8988T (cell line): ENCODE measurements at places on chromosomes 1 and 21.

DNA sequence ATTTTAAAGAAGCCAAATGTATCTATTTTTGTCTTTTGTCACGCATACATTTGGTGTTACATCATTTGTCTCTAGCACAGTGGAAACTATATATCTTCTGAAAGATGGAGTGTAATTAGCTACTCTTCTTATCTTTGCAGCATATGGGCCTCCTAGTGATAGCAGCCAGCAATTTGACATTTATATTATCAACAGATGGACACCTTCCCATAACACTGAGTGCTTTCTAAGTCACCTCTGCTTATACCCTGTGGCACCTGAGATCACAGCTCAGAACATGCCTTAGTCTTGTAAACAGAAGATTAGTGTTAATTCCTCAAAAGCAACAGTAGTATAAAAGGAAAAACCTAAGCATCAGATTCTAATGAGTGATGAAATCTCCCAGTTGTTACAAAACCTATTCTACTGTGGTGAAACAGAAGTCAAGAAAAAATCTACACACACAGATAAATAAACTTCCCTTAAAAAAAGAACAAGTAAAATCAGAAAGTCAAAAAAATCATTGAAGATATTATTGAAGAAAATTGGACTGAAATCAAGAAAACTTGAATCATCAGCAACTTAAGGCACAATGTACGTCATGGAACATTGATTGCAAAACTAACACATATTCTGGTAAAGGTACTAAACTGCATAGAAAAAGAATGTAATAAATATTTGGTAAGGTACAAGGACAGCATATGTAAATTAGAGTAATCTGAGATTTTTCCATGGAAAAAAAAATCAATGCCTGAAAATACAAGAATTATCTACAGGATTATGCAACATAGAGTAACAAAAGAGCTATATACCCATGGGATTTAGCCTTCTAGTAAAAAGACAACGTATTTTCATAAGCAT lies 61.7 kb downstream of the KCNT2 start:
- no peak for DNase-seq

GRCh38 chr1:59195151-59195550 lies 101.7 kb upstream of the FGGY start:
- no peak for DNase-seq

GRCh38 chr1:40620150-40620549 lies 45.3 kb downstream of the RIMS3 start:
- DNase-seq: no peak

DNA sequence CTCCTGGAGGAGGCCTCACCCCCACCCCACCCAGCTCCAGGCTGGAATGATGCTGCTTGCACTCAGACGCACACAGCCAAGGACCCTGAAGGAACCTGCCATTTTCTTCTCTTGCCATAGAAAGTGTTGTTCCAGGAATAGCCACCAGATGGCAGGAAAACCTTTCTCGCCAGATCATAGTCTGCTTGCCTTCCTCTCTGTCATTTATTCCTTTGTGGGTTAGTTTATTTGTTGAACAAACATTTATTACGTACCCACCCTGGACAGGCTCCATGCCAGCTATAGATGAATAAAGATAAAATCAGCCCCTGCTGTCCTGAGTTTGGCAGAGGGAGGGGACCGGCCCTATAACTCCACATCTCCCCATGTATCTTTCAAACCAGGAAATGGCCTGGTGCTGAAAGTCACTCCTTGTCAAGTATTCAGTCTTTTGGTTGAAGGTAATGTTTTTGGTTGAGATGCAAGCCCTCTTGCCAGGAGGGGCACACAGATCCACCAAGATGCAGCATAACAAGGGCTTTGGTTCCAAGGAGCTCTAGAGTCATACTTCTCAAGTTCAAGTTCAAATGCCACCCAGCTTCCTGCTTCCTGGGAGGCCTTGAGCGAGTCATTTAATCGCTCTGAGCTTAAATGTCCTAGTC lies 7.0 kb upstream of the KCNC4 start:
- no peak for DNase-seq

- no peak for DNase-seq
Measured at GRCh38 chr1:76568573-76569238, 298.6 kb upstream of the ST6GALNAC5 start.

GRCh38 chr1:43460988-43461693 lies 7.4 kb upstream of the HYI start:
- DNase-seq: no peak

DNA sequence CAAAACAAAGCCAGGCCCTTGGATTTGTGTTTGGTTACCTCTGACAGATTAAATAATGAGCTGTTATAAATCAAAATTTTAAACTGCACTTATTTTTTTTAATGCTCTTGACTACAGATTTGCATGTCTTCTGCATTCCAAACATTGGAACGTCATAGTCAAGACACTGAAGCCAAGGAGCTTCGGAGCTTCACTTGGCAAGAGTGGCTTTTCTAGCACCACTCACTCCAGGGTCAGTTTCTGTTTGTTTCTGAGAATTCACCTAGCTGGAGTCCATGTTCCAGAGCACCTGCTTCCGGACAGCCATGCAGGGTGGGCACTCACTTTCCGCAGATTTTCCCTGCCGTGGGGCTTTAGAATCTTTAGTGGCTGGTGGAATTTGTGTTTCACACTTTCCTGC lies 202.9 kb downstream of the ZP4 start:
- DNase-seq: no peak

DNA sequence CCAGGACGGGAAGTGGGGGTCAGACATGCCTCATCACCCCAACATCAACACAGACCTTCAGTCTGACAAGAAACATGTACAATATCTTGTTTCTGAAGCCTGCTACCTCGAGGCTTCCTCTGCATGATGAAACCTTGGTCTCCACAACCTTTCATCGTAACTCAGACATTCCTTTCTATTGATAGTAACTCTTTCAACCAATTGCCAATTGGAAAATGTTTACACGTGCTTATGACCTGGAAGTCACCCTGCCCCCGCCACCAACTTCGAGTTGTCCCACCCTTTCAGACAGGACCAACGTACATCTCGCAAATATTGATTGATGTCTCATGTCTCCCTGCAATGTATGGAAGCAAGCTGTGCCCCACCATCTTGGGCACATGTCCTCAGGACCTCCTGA lies 159.5 kb downstream of the ETS2 start:
- DNase-seq: no peak

DNA sequence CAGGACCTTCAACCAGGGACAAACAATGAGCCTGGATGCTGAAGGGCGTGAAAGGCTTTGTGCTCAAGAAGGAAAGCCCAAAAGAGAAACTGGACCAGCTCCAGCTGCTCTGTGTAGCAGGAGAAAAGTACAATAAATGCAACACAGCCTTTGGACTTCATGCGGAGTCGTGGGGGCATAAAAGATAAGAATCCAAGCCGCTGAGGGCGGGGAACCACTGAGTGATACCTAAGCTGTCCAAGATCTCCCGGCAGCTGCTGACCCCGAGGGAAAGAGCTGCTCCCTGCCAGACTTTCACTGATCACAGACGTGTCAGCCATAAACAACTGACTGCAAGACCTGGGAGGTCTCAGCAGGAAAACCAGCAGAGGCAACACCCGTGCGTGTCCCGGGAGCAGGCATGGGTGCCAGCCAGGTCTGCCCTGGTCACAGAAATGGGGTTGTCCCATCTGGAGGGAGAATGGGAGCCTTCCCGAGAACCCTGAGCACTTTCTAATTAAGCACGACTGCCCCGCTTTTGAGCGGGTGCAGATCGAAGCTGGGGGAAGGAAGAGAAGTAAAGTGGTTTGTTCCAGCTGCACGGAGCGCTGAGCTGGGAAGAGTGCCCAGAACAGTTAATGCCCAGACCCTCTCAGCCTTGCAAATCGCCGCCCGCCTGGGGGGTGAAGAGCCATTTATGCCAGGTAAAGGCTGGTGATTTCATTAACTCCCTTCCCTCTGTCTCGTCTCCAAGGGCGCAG lies 68.3 kb upstream of the TARDBP start:
- DNase-seq: no peak

- no peak for DNase-seq
Measured at GRCh38 chr21:45877821-45878469, 103.6 kb upstream of the COL6A1 start.

- DNase-seq: no peak
Measured at GRCh38 chr1:188670837-188671236, 1806.8 kb downstream of the BRINP3 start.
